ENCODE measurements at places on chromosomes 7 and 10.

DNA sequence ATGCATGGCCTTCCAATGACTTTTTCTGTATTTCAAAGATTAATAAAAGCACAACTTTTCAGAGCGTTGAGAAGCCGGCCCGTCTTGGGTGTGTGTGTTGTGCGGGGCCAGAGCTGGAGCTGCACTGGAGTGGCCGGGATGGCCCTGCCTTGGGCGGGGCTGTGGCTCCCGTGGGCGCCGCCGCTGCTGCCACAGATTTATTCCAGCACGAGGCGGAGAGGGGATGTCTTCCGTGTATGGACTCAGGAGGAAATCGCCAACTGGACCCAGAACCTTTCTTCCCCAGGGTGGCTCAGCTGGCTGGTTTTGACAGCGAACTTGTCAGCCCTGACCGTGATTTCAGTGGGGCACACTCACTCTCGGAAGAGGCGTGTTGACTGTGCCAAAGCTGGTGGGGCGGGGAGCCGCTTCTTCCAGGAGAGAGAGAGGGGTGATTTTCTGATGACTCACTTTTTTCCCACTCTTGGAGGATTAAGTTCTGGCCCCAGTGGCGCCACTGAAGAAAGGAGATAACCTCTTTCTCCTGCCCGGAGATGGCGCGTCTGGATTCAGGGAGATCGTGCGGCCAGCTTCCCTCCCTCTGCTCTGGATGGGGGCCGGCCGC, 72.4 kb downstream of the DNAJB6 start:
- no peak for DNase-seq

DNA sequence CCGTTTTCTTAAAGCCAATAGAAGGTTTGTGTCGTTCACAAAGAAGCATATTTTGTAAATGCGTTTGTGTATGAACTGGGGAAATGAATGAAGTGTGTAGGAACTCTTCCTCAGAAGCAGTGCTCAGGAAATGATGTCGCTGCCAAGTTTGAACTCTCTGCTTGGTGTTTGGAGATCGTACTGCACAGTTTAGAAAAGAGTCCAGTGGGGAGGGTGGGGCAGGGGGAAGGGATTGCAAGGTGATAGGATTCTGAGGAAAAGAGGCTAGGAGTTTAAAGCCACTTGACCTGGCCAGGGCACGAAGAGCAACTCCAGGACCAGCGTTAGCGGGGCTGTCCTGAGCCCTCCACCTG, 122.2 kb downstream of the CUBN start:
- DNase-seq: no peak

GRCh38 chr10:92162541-92162940, 128.3 kb downstream of the CPEB3 start:
- no peak for DNase-seq

DNA sequence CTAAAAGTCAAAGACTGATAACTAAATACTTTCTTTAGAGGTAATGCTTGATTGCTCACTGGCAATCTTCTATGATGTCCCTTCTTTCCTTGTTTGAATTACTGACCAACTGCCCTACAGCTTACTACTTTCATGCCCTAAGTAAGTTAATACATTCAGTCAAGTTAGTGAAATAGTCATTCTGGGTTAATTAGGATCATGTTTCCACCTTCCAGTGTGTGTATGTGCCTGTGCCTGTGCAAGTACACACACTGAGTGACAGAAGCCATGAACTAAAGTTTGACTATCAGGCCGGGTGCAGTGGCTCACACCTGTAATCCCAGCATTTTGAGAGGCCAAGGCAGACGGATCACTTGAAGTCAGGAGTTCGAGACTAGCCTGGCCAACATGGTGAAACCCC, 187.9 kb downstream of the CACNA2D1 start:
- DNase-seq: no peak

GRCh38 chr10:70590655-70591416, 11.7 kb downstream of the PRF1 start:
- no peak for DNase-seq

All from activated naive CD4-positive, alpha-beta T cell (primary cell).